ENCODE measurements at places on chromosomes 3 and 15. TPM values are rescaled to one million over a fixed set of nuclear protein-coding genes. Genes with fewer than 3 reads are reported as not detected.

The ITPKA gene
- total RNA-seq: 3.1 TPM

The SNTN gene
- not detected for total RNA-seq

The RAB6B gene
- total RNA-seq: under 0.01 TPM

The ADPGK gene
- total RNA-seq: 29.7 TPM

The BNIP2 gene
- total RNA-seq: 123 TPM

The FETUB gene
- not detected for total RNA-seq

The MESP2 gene
- 0.13 TPM for total RNA-seq

The AMT gene
- 2.2 TPM for total RNA-seq

The KBTBD12 gene
- under 0.01 TPM for total RNA-seq

The PHLDB2 gene
- 45.5 TPM for total RNA-seq

The TIGIT gene
- not detected for total RNA-seq

The ANKRD34C gene
- not detected for total RNA-seq

The CPEB1 gene
- total RNA-seq: under 0.01 TPM

The ALG1L2 gene
- total RNA-seq: not detected

The CYP11A1 gene
- not detected for total RNA-seq

The CISH gene
- 0.26 TPM for total RNA-seq

The CRABP1 gene
- not detected for total RNA-seq

Measured in bronchial epithelial cell (primary cell).